Activated CD4-positive, alpha-beta T cell treated with anti-CD3 and anti-CD28 coated beads, Interleukin-2, Interleukin-4, amounts not matched to agents 100 ng/mL and 50 ng/mL, durations not matched to agents 16 hours and 8 hours (primary cell): ENCODE measurements at places on chromosomes 3 and 15.

DNA sequence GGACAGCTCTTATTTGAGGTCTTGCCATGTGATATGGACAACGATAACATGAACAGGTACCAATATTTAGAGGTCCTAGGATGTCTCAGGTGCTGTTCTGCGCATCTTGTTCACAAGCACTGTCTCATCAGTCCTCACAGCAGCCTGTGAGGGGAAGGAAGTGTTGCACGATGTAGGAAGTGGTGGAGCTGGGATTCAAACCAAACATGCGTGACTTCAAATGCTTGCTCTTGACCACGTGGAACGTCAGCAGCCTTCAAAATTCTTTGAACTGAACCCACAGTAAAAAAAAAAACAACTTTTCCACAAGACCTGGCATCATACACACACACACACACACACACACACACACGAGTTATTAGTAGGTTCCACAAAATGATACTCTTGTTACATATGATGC lies 153.4 kb upstream of the SMAD3 start:
- DNase-seq = no peak

GRCh38 chr15:73840771-73841170 lies 32.6 kb upstream of the TBC1D21 start:
- no peak for DNase-seq

DNA sequence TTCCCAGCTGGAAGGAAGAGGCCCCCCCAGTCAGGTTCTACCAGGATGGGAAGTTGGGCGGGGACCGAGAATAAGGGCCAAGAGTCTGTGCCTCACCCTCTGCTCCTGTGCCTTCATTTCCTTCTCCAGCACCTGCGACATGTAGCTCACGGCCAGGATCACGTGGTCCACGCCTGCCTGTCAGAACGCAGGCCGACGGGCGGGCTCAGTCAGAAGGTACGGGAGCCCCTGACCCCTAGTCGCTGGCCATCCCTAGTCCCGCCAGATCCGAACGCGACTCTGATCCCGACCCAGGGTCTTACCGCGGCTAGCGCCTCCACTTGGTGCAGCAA lies 489 bp downstream of the GMPPB start:
- peak; percentile 62 for DNase-seq

- no peak for DNase-seq
These were observed 461 bp upstream of the FNDC3B start for GRCh38 chr3:172038798-172039435.
